Daoy (cell line): ENCODE measurements at places on chromosomes 11 and 22.

GRCh38 chr11:12284316-12285050, 92.9 kb upstream of the PARVA start:
- DNase-seq: peak; percentile 78

DNA sequence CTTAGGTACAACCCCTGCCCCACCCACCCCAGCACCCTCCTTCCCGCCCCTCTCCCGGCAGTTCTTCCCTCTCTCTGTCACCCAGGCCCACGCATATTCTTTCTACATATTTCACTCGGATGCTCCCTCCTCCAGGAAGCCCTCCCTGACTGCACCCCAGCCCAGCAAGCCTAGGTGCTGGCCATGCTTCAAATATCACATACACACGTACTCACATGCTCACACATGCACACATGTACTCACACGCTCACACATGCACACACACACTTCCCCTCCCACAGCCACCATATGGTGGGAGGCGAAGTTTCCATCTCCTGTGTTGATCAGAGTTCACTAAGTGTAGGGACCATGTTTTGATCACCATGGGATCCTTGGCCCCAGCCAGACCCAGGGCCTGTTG, 90.4 kb downstream of the WNT7B start:
- no peak for DNase-seq

DNA sequence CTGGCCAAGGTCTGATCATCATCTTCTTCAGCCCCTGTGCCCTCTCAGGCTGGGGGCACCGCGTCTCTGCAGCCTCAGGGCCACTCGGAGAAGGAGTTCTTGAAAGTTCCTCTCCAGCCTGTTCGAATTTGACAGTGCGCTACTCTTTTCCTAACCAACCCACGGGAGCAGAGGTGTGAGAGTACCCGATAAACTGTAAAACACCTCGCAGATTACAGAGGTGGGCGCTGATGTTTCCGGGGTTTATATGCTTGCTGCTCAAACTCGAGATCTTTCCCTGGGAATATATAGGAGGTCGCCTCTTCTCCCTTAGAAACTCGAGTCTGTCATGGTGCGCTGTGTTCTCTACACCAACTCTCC, 515 bp downstream of the CTR9 start:
- no peak for DNase-seq

- DNase-seq: no peak
These were observed 23.8 kb downstream of the BCR start for GRCh38 chr22:23204125-23204488.

DNA sequence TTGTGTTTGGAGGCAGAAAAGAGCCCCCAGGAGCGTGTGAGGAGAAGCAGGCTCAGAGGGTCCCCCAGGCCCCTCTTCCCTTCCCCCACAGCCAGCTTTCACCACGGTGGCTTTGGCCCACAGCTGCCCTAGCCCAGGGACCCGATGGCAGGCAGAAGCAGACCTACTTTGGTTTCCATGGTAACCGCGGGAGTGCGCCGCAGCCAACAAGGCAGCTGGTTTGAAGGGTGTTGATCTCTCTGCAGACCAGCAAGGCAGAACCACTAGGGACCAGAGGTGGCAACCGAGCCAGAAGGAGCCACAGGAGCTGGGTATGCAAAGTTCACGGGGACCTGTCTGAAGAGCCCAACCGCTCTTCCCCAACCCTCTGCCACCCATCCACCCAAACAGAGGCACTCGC, 69.4 kb downstream of the BUD13 start:
- DNase-seq: no peak

DNA sequence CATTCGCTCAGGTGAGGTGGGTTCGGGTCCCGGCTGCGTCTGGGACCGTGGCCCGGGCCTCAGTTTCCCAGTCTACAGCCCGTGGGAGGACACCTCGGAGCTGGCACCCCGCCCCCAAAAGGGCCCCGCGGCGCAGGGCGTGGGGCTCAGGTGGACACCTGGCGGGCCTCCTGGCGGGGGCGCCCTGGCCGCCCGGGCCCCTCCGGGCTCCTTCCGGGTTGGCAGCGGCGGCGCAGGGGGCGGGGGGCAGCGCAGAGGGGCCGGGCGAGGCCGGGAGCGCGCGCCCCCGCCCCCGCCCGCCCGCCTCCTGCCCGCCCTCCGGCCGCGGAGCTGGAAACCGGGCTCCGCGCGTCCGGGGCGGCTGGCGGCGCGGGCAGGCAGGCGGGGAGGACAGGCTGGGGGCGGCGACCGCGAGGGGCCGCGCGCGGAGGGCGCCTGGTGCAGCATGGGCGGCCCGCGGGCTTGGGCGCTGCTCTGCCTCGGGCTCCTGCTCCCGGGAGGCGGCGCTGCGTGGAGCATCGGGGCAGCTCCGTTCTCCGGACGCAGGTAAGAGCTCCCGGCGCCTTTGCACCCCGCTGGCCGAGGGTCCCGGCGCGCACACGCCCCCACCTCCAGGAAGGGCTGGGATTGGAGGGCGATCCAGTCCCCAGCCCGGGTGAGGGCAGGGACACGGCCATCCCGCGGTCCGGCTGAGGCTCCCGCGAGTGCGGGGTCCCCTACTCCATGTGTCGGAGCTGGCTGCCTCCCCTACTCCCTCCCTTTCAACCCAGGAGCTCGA, at the start of gene EMID1:
TSS of gene EMID1 (plus strand) at position 303 of the 778 bp plus-strand sequence. CDS start at position 446, 143 bp downstream.
- DNase-seq: peak; percentile 53

GRCh38 chr11:123531325-123531724, 101.3 kb downstream of the GRAMD1B start:
- DNase-seq: no peak

DNA sequence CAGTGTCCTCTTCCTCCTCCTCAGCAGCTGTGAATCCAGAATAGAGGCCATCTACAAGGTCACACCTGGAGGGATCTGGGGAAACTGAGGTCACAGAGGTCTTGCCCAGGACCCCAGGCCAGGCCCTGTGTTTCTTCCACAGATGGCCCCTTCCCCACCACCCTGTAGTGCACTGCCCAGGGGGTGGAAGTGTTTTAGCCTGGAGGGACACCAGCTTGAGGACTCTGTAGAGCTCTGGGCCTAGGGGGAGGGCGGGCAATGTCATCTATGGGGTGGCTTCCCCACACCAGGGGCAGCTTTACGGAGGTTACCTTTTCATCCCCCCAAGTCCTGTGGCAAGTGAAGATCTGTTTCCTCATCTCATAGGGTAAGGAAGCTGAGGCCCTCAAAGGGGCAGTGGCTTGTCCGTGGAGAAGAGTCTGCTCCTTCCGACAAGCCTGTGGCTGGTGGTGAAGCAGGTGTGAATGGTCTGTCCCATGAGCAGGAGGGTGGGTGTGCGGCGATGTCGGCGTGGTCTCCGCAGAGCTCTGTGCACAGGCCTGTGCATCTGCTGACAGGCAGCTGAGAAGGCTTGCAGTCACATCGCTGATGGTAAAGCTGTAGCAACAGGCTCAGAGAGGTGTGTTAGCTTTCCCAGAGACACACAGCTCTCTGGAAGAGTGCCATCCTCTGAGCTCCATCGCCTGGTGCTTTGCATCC, 74.1 kb upstream of the WNT7B start:
- no peak for DNase-seq

GRCh38 chr11:86335131-86335767, 33.2 kb downstream of the HIKESHI start:
- DNase-seq: no peak

DNA sequence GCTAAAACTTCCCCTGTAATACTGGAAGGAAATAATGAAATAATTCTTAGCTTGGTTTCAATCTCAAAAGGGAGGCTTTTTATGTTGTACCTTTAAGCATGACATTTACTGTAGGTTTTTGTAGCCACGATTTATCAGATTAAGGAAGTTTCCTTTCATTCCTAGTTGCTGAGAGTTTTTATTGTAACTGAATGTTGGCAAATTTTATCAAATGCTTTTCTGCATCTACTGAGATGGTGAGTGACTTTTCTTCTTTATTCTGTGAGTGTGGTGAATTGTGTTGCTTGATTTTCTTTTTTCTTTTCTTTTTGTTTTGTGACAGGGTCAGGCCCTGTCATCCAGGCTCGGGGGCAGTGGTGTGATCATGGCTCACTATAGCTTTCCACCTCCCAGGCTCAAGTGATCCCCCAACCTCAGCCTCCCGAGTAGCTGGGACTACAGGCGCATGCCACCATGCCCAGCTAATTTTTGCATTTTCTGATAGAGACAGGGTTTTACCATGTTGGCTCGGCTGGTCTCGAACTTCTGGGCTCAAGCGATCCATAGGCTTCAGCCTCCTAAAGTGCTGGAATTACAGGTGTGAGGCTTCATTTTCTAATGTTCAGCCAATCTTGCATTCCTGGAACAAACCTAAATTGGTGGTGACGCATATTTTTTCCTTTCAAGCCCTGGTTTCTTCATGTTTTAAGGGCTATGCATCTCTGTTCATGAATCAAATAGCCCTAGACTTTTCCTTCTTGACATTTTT, 26.2 kb downstream of the SUSD2 start:
- DNase-seq: no peak

GRCh38 chr11:2999464-2999998, 7.4 kb upstream of the NAP1L4 start:
- DNase-seq: no peak

GRCh38 chr11:73242251-73243092, 24.4 kb downstream of the P2RY2 start:
- DNase-seq: peak; percentile 68

DNA sequence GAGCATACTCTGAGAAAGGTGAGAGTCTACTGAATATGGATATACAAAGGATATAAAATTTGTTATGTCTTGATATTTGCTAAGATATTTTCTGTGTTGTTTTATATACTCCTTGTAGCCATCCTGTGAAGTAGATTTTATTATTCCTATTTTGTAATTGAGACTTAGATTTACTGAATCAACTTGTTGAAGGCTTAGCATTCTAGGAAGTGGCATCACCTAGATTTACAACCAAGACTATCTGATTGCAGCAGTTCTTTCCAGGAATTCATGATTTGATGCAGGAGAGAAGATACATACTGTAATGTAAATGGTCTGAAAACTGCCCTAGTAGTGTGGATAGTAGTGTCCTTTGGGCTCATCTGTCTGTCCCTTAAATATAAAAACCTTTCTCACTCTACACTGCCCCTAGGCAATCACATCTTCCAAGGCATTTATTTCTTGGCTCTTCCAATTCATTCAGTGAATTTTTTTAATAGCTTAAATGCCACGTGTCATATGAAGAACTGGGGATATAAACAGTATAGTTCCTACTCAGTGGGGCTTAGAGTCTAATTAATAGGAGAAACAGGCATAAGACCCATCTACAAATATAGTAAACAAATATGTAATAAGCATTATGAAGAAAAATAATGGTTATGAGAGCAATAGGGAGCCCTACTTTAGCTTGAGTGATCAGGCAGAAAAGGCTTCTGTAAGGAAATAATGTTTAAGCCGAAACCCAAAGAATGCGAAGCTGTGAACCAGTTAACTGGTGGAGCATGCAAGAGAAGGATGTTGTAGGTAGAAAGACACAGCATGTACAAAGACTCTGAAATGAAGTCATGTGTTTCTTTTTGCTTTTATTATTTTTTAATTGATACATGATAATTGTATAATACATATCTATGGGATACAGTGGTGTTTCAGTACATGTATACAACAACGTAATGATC, 13.6 kb downstream of the IPO7 start:
- no peak for DNase-seq

- DNase-seq: no peak
These were observed 10.7 kb downstream of the PPFIA1 start for GRCh38 chr11:70281156-70281609.

GRCh38 chr11:108466405-108466804, 924 bp downstream of the C11orf65 start:
- no peak for DNase-seq
